ENCODE measurements at places on chromosomes 12 and 14. TPM values are rescaled to one million over a fixed set of nuclear protein-coding genes. Genes with fewer than 3 reads are reported as not detected.

The TMEM119 gene
- total RNA-seq: not detected

The HCAR2 gene
- not detected for total RNA-seq

The KRT73 gene
- total RNA-seq: not detected

The STON2 gene
- total RNA-seq: 59.4 TPM

The CLEC2D gene
- 3.7 TPM for total RNA-seq

The MMP19 gene
- total RNA-seq: 1.4 TPM

All from bladder microvascular endothelial cell (primary cell).